HFFc6 (cell line): ENCODE measurements at places on chromosomes 7 and 10. TPM values are rescaled to one million over a fixed set of nuclear protein-coding genes. Genes with fewer than 3 reads are reported as not detected.

- H3K27me3 ChIP-seq: peaks cover 12% of the 10 kb centered on the region
- H3K4me3 ChIP-seq: peak overlapping the region; percentile 20; the same call in 1 of the 2 replicates
- no peak for DNase-seq
- peaks cover 72% of the 10 kb centered on the region for H3K36me3 ChIP-seq
Observed at GRCh38 chr7:134844200-134844599, 64.8 kb downstream of the CALD1 start.

GRCh38 chr7:124152859-124153692 lies 120.2 kb upstream of the TMEM229A start:
- no peaks in the 10 kb centered on the region for H3K4me1 ChIP-seq
- H3K27me3 ChIP-seq: no peaks in the 10 kb centered on the region
- H3K4me3 ChIP-seq: no peak overlapping the region
- H3K36me3 ChIP-seq: no peaks in the 10 kb centered on the region
- H3K27ac ChIP-seq: no peak overlapping the region

DNA sequence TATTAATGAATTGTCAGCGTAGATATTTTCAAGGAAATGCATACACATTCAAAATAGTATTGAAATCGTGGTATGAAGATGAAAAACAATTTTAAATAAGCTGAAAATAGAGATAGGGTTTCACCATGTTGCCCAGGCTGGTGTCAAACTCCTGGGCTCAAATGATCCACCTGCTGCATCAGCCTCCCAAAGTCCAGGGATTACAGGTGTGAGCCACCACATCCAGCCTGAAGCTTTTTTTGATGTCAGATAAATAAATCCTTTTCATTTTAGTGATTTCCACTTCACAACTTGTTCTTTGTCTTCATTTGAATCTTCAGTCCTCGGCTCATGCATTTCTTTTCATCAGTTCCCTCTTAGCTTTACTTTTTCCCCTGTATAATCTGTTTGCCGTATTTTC lies 4.6 kb downstream of the CDK13 start:
- peaks cover 23% of the 10 kb centered on the region for H3K36me3 ChIP-seq
- H3K4me3 ChIP-seq: 0 out of 2 replicates have a peak overlapping the region, but pooled peaks have one; percentile 2
- H3K27me3 ChIP-seq: no peaks in the 10 kb centered on the region
- H3K4me1 ChIP-seq: peaks cover 59% of the 10 kb centered on the region
- no peak overlapping the region for H3K27ac ChIP-seq

- no peak for DNase-seq
- H3K4me3 ChIP-seq: no peak overlapping the region
- no peaks in the 10 kb centered on the region for H3K36me3 ChIP-seq
- no peaks in the 10 kb centered on the region for H3K4me1 ChIP-seq
- H3K27ac ChIP-seq: no peak overlapping the region
- peaks cover 2% of the 10 kb centered on the region for H3K27me3 ChIP-seq
Observed at GRCh38 chr7:112257073-112257472, 50.6 kb downstream of the ZNF277 start.

ZNF107 gene
- 2.7 to 3.9 TPM (median 3.2 TPM) in 3 replicates for total RNA-seq

PRKCQ gene
- total RNA-seq: not detected in 3 replicates
